ENCODE measurements at places on chromosomes 1 and 21.
A peak's percentile ranks its signal among the peaks of the same experiment; 100 is the strongest.

- DNase-seq: no peak
Measured at GRCh38 chr1:183279835-183280234, 93.8 kb downstream of the LAMC2 start.

DNA sequence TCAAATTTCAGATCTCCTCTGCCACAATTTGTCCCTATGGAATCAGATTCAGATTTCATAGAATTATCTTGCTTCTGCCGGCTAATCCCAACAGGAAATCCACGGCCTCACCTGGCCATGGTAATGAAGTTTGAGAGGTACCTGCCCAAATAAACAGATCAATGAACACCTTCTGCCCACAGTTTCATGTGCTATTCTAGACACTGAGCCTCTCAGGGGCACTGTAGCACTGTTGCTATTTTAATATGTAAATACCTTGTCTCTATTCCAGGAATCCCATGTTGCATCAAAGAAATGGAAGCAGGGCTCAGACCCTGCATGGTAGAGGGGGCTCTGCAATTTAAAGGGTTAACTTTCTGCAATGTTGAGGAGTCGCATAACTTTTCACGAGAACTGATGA, 593.1 kb downstream of the PTBP2 start:
- no peak for DNase-seq

- DNase-seq: no peak
Measured at GRCh38 chr1:202565890-202566602, 144.2 kb downstream of the SYT2 start.

DNA sequence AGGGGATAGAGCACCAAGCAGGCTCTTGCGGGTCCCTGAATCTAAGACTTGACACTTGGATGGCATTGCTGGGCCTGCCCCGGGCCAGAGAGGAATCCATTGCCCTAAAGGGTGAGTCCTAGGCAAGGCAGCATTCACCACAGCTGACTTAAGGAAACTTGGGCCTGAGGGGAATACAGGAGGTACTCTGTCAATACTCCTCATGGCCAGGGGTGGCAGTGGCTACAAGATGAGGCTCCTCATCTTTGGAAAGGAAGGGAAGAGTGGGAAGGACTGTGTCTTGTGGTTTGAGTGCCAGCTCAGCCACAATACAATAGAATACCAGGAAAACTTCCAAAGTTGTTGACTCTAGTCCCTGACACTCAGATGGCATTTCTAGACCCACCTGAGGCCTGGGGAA, 5.1 kb downstream of the KRTAP22-1 start:
- no peak for DNase-seq

DNA sequence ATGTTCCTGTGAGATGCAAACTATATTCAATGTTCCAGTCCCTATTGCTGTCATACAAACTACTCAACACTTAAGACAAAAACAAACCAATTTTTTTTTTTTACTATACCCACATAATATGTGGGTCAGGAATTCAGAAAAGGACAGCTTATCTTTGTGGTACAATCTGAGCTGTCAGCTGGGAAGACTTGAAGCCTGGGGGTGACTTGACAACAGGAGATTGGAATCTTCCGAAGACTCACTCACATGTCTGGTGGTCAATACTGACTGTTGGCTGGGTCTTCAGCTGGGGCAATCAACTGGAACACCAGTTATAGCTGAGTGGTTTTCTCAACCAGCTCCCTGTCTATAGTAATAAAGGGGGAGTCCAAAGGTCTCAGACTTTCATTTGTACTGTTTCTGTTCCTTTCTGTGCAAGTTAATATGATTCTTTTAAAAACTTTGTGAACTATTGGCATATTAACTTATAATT, 81.7 kb upstream of the ATP1B1 start:
- no peak for DNase-seq

GRCh38 chr1:83769594-83770318, 229.2 kb downstream of the TTLL7 start:
- no peak for DNase-seq

GRCh38 chr21:17429936-17430335, 82.9 kb upstream of the CXADR start:
- no peak for DNase-seq

DNA sequence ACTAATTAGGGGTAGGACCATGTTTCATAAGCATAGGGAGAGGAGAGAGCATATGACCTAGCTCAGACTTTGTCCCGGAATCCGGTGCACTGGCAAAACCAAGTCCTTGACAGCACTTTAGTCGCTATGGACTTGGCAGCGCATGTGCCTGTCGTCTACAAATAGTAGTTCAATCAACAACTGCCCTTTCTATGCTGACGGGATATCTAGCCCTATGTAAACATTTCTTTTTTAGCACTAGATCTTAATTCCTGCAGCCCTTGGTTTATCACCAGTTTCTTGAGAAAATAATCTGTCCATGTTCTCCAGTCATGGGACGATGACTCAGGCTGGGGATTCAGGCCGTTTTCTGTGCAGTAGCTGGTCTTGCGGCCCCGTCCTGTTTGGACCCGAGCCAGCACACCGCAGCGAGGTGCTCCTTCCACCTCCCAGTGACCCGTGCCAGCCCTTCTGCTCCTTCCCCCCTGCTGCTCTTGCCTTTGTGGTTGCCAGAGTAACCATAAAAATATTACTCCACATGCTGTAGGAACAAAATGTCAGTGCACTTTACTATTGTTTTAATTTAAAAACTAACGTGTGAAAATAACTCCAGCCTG, 8.6 kb upstream of the MT1HL1 start:
- peak; percentile 84 for DNase-seq

DNA sequence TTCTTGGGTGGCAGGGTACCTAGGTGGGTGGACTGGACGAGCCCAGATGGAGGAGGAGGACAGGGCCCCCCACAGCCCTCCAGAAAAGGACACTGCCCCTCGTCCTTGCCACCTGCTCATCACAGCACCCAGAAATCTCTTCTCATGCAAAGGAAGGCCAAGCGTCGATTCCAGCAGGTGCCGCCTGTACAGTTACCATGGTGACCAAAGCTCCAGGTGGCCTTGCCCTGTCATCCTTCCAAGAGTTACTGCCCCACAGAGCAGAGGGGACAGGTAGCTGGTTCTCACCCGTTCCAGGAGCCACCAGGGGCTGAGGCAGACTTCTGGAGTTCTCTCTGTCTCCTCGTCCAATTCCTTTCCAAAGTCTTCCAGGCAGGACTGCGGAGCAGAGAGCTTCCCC, 119.9 kb upstream of the VAMP3 start:
- DNase-seq: no peak

DNA sequence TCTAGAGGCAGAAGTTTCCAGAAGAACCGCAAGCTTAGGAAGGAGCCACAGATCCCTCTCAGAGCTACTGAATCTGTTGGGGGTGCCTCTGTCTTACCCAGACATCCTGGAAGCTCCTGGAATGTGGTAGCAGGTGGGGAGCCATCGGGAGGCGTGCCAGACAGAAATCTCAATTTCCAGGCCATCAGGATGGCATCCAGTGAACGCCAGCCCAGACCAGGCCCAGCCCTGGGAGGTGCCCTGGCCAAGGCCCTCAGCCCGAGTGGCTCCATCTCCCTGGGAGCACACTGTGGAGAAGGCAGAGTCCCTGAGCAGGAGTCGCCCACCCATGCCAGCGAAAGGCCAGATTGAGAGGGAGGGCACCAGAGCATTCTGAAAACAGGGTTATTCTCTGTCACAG, 2.5 kb downstream of the ABCA4 start:
- DNase-seq: no peak

DNA sequence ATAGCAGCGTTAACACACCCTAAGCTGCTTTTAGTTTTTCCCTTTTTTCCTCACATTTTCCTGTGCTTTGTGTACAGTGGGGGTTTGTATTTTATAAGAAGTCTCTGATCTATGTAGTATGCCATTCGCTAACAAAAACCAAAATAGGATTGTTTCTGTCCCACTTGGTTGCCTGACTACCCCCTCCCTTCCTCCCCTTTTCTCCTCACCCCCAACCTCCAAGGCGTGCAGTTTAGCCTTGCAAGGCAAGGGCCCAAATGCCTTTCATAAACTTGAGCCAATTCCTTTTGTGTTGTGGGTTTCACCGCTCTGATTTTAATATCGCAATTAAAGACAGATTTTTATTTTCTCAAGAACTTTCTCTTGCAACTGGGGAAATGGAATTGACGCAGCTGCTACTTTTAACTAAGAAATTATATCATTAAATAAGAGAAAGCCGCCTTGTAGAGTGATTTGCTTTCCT, 276.9 kb downstream of the TM2D1 start:
- no peak for DNase-seq

GRCh38 chr1:14236097-14236496, 362.4 kb upstream of the KAZN start:
- no peak for DNase-seq

- DNase-seq: no peak
Measured at GRCh38 chr1:9472386-9473031, 66.8 kb upstream of the SLC25A33 start.

DNA sequence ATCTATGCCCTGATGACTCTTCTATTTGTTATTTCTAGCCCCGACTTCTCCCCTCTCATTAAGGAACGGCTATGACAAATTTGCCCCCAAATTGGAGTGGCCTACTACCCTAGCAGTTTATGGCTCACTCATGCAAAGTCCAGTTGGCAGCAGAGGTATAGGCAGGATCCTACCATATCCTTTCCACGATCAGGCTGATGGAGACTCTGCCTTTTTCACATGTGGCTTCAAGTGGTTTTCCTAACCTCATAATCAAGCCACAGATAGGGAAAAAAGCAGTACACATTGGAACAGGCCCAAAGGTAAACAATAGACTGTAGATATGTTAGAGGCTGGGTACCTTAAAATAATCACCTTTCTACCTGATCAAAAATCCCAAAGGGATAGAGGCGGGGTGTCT, 292.5 kb downstream of the NCAM2 start:
- no peak for DNase-seq

DNA sequence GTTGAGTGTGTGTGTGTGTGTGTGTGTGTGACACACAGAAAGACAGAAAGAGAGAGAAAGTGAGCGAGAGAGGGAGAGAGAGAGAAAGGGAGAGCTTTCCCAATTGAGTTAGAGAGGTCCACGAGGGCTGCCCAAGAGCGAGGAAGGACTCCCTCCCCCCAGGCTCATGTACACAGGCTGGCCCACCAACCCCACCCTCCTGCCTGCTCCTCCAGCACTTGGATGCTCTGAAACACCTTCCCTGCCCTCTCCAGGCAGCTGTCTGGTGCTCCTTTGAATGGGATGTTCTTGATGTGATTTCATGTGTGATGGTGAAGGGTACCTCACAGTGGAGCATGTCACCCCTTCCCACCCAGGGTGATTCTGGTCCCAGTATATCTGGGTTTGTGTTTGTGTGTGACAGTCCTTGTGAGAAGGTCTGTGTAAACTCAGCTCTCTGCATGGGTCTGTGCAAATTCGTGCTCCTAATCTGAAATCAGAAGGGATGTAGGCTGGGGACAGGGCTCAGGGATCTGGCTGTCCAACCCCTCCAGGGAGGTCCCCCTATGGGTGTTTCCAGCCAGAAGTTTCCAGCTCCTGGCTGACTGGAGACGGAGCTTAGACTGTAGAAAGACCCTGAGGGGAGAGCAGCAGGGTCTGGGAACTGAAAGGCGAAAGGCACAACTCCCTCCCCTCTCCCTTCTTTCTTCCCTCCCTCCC, 6.8 kb upstream of the PEAR1 start:
- DNase-seq: no peak

DNA sequence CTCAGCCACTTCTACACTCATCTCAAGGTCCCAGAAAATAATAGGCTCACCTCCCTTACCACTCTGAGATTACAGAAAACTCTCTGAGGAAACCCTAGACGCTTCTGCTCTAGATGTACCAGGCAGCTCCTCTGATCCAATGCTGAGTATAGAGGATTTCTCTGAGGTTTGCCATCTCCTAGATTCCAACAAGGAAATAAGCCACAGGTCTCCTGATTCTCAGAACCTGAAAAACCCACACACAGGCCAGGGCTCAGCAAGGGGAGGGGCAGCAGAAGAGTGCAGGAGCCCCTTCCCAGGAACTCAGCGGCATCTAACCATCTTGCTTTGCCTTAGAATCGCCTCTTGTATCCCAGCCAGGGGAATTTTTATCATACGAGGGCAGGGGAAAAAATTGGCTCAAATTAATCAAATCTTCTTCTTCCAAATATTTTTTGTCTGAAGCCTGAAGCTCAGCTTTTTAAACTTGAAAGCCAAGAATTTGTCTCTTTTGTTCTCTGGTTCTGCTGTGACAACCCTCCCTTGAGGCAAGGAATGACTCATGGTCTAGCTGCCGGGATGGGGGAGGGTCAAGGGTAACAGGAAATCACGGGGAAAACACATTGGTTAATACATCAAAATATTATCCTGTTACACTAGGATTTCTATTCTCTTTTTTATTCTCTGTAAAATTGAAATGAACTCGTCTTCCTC, 30.8 kb downstream of the GORAB start:
- DNase-seq: peak; percentile 80

GRCh38 chr1:98467586-98467985, 193.9 kb upstream of the SNX7 start:
- DNase-seq: no peak

GRCh38 chr1:180754453-180754852, 122.6 kb downstream of the XPR1 start:
- no peak for DNase-seq

GRCh38 chr21:32777269-32777668, 5.7 kb upstream of the PAXBP1 start:
- no peak for DNase-seq

DNA sequence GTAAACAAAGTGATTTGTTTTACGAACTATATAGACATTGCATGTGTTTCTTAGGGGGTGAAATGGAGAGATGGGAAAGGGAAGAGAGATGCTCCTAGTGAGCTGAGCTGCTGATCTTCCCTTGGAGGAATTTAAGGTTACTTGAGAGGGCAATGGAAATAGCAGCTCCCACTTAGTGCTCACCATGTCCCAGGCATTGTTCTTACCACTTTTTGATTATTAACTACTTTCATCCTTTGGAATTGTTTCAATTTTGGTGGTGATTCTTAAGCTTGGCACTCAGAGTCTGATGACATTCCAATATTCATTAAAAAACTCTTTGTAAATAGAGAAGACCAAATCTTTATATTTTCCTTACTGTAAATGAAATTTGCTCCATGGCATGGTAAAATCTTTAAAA, 124.9 kb downstream of the ITSN1 start:
- no peak for DNase-seq

DNA sequence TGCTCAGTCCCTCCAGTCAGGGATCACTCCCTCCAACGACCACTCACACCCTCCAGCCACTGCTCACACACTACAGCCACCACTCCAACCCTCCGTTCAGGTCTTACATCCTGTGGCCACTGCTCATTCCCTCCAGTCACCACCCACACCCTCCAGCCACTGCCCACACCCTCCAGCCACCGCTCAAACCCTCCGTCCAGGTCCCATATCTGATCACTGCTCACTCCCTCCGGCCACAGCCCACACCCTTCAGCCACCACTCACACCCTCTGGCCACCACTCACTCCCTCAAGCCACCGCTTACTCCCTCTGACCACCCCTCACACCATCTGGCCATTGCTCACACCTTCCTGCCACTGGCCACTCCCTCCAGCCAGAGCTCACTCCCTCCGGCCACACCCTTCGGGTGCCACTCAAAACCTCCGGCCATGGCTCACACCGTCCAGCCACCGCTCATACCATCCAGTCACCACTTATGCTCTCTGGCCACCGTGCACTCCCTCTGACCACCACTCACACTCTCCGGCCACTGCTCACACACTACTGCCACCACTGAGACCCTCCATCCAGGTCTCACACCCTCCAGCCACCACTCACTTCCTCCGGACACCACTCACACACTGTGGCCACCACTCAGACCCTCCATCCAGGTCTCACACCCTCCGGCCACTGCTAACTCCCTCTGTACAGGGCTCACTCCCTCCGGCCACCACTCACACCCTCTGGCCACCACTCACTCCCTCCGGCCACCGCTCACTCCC, 4.7 kb upstream of the TFF1 start:
- DNase-seq: no peak

GRCh38 chr1:32651461-32652073, 559 bp downstream of the RBBP4 start:
- no peak for DNase-seq

GRCh38 chr21:36704958-36705678, 6.2 kb downstream of the SIM2 start:
- no peak for DNase-seq
